Left lung (tissue), 14 donors: ENCODE measurements at places on chromosomes 7 and 10.

- DNase-seq: peak; percentile 91
Observed at GRCh38 chr10:79444199-79445119, 965 bp downstream of the ZCCHC24 start.

GRCh38 chr7:139909379-139910050 is 80.5 kb downstream of the TBXAS1 start:
- peak; percentile 52 for DNase-seq

DNA sequence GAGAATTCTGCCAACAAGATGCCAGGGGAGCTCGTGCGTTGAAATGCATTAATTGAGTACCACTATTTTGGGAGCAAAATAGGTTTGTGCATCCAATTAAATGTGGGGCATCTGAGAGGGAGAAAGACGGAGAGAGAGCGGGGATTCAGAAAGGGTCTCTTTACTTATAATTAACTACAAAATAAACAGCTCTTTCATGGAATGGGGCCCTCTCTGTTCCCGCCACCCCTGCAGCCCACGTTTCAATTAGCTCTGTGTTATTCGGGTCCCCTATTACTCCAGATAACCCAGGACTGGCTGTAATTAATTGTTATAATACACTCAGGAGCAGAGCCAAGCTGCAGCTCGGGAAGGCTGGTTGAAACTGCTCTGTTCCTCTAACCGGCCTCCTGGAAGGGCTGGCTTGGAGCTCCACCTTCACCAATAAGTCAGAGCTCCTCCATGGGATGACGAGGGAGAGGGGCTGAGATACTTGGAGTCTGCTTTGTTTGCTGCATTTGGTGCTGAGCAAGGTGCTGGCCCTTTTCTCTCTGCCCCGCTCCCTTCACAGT is 67.8 kb downstream of the CARD11 start:
- no peak for DNase-seq

DNA sequence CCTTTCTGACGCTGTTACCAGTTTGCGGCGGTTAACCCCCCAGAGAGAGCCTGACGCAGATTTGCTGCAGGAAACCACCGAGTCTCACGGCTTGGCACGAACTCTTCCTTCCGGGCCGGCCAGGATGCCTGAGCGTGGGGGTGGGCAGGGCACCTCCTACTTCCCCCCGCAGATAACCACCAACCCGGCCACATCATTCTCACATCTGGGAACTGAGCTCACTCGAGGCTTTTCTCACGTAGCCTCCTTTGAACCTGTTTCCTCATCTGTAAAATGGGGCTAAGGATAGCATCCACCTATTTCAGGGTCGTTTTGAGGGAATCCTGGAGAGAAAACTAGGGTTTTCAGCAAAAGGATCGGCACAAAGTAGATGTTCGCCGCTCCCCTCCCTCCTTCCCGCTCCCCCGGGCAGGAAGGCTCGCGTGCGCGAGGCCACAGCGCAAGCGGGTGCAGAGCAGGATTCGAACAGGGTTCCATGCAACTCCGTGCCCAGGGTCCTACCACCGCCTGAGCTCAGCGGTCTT is 23.6 kb downstream of the DDIT4 start:
- no peak for DNase-seq

GRCh38 chr7:30046127-30046770 is 18.0 kb downstream of the PLEKHA8 start:
- no peak for DNase-seq

DNA sequence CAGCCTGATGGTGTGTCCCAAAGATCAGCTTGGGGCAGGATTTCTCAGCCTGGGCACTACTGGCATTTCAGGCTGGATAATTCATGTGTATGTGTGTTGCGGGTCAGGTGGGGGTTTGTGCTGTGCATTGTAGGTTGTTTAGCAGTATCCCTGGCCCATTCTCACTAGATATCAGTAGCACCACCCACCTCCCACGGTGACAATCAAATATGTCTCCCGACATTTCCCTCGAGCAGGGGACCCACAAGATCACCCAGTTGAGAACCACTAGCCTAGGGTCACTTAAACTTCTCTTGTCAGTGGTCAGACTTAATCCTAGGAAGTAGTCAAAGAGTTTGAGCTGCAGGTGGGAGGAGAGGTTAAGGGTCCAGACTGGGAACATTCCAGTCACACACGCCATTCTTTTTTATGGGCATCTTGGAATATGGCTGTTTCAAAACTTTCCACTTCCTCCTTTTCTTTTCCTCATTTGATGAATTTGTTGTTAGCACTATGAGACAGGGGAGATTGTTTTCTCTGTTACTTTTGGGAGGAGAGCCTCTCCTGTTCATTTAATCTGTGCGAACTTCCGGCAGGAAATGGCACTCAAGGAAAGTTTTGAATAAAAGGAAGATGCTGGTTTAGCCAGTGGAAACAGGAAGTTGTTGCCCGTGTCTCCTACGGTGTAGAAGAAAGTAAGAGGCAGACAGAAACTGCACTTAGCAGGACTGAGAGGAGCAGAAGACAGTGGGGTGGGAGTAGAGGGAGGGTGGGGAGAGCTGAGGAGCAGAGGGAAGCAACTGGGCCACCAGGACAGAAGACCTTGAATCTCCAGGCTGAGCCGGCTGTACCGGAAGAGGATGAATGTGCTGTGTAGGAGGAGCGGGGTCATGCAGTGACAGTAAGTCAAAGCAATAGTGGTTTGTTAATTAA is 17.6 kb upstream of the EXOC6 start:
- DNase-seq: peak; percentile 17

DNA sequence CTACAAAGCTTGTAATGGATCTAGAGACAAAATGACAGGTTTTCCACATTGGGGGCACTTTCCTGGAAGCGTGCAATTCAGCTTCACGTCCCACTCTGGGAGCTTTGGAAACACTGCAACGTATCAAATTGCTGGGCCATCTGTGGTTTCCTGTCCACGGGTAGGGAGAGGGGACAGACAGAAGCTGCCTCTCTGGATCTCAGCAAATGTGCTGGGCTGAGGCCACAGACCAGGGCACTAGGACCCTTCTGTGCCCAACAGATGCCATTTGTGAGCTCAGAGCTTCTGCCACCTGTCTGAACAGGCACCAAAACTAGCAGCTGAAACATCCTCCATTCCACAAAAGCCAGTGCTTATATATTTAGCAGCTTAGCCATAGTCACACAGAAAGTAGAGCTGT is 40.9 kb upstream of the FRMD4A start:
- no peak for DNase-seq

- DNase-seq: no peak
Observed at GRCh38 chr7:99311702-99312101, 14.0 kb upstream of the ARPC1A start.

DNA sequence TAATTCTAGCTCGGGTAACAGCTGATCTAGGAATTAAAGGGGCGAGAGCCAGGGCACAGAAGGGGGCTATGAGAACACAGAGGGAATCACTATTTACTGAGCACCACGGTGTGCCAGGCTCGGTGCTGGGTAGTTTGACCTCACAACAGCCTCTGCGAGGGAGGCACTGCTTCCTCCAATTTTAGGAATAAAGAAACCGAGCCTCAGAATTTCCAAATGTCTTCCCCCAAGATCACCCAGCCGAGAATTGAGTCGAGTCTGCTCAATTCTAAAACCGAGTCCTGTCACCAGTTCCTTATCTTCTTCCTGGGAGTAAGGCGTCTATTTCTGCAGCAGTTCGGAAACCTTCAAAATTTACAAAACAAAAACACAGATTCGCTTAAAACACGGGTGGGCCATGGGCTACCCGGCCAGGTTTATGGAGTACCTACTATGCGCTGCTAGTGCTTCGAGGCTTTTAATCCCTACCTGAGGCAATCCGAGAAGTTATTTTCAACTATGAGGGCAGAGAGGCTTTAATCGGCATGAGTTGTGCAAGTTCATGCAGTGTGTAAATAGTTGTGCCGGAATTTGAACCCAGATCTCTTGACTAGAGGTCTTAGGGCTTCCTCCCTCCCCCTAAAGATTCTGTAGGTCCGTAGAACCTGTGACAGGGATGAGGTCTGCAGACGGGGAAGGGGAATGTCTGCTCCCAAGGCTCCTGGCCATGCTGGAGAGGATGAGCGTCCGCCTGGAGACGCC is 872 bp upstream of the HMX2 start:
- no peak for DNase-seq

DNA sequence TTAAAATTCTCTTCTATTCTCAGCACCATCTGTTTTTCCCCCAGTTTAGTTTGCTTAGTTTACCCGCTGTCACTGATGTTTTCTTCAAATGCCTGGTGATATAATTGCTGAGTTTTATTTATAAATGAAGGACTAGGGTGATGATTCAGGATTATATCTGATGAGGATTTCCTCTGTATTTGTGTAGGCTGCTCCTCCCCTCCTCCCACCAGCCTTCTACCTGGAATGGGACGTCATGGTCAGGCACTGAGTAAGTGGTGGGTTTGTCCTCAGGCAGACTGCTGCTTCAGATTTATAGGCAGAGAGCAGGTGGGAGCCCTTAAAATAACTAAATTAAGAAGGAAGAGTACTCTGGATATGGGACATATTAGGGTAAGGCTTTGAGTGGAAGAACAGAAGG is 35.8 kb downstream of the PALS2 start:
- DNase-seq: no peak

GRCh38 chr10:25226775-25227682 is 52.2 kb downstream of the GPR158 start:
- no peak for DNase-seq

- no peak for DNase-seq
Observed at GRCh38 chr7:44534501-44534900, 6.6 kb downstream of the NPC1L1 start.

GRCh38 chr10:23433701-23434100 is 5.2 kb upstream of the OTUD1 start:
- DNase-seq: no peak

- no peak for DNase-seq
Observed at GRCh38 chr10:24292304-24293293, 83.7 kb downstream of the KIAA1217 start.

DNA sequence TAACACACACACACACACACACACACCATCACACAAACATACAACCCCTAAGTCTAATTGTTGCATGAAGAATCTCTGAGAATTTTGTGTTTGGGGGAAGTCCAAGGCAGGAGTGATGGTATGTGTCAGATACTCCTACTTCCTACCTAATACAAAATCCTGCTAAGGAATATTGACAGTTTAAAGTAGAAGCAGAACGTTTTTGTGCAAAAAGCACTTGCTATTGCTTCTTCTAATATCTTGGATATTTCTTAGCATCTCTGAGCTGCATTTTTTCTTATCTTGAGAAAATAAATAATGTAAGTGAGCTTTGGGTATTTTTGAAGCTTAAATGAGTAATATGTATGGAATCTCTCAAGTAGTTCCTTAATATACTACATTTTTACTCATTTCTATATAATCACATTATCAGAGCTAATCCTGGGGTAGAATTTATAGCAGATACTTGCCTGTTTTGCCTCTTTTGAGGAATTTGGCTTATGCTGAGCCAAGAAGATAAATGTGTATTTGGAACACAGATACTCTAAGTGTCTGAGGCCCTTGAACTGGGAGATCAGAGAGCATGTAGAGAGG is 212.3 kb downstream of the DKK1 start:
- DNase-seq: no peak

DNA sequence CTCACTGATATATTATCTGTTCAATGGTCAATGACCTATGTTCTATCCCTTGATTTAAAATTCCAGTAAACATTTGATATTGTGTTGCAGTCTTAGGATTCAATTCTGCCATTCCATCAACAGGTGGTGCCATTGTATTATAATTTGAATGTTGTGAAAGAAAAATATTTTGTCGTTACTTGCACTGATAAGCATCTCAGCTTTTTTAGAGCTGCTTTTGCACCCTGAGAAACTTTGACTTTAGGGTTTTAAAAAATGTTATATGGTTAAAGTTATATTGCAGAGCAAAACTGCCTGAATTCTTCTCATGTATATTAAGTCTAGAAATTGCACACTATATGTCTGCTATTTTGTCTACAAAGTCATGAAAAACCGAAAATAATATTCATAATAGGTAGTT is 18.8 kb upstream of the MINDY3 start:
- no peak for DNase-seq

DNA sequence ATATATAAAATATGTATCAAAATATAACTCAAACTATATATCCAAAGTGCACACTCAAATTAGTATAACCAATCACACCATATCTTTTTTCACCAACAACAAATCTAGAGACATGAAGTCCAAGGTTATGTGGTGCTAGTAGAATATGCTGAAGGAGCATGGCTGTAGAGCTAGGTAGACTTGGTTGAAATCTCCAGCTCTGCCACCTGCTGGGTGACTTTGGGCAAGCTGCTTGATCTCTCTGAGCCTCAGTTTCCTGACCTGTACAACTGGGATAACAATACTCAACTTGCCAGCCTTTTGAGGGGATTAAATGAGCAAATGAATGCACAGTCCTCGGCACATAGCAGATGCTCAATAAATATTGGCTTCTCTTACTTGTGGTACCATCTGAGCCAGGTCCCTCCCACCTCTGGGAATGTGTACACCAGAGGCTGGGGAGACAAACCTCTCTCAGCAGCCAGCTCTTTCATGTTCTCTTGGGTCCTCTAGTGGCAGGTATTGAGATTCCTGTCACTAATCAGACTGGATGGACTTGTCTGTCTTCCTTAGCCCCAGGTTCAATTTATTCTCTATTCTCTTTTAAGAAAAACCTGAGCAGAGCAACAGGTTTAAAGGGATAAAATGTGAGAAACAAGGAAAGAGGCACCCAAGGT is 94.3 kb upstream of the PDE1C start:
- no peak for DNase-seq

DNA sequence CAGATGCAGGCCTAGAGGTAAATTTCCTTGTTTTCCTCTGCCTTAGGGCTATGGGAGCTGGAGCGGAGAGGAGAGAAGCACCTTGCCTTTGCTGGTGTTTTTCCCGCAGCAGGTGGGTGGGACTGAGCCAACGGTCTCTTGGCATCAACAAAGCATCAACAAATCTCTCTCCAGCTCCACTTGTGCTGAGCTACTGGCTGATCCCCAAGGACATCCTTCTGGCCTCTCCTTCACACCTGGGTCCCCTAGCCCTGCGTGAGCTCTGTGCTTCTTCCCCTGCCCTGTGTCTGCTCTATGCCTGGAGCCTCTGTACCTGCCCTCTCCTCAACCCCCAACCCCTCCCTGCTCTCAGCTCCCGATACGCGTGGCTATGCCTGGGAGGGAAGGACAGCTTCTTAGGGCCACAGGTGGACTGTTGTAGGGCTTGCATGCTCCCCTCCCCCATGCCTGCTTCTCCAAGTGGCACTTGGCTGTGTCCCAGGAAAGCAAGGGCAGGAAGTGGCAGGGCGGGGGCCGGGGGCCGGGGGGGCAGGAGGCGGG is 3.2 kb upstream of the CLDN4 start:
- DNase-seq: peak; percentile 80

- DNase-seq: no peak
Observed at GRCh38 chr10:65900271-65900670, 1025.6 kb upstream of the LRRTM3 start.

DNA sequence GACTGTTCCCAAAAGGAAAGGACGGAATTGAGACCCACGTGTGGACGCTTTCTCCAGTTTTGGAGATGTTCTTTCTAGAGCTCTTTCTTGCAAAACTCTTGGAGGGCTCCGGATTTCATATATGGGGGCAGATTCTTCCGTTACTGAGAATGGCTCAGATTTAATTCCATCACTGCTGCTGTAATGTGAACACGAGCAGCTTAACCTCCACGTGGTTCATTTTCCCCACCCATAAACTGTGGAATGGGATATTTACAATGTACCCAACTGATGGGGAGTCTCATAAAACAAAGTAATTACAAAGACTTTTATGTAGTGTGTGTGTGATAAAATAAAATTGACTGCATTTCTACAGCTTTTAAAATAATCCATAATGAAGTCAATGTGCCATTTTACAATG is 15.1 kb upstream of the MSRB2 start:
- no peak for DNase-seq

GRCh38 chr7:7138897-7139296 is 43.4 kb upstream of the C1GALT1 start:
- no peak for DNase-seq
